ENCODE measurements at places on chromosomes 2 and 18. TPM values are rescaled to one million over a fixed set of nuclear protein-coding genes. Genes with fewer than 3 reads are reported as not detected.

DNA sequence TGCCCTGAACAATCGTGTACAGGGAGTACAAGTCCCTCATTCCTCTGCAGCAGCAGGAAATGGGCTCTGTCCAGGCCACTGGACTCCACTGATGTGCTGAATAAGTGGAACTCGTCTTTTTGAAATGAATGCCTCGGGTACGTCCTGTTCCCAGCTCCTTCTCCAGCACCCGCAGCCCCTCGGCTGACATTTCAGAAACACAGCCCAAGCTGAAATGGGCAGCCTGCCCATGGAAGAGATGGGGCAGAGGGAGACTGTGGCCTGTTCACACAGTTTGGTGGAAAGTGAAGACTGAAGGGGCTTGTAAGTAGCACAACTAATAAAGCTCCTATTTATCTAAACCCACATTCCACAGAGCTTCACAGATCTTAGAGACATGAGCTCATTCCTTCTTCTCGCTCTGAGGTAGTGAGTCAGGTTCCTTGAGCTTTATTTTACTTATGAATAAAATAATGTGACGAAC lies 498.6 kb downstream of the TXNL1 start:
- no peak for DNase-seq

Gene CRYGD
- total RNA-seq, result not detected

- DNase-seq, result no peak
Observed at GRCh38 chr2:10119601-10120157, 2.9 kb upstream of the RRM2 start.

DNA sequence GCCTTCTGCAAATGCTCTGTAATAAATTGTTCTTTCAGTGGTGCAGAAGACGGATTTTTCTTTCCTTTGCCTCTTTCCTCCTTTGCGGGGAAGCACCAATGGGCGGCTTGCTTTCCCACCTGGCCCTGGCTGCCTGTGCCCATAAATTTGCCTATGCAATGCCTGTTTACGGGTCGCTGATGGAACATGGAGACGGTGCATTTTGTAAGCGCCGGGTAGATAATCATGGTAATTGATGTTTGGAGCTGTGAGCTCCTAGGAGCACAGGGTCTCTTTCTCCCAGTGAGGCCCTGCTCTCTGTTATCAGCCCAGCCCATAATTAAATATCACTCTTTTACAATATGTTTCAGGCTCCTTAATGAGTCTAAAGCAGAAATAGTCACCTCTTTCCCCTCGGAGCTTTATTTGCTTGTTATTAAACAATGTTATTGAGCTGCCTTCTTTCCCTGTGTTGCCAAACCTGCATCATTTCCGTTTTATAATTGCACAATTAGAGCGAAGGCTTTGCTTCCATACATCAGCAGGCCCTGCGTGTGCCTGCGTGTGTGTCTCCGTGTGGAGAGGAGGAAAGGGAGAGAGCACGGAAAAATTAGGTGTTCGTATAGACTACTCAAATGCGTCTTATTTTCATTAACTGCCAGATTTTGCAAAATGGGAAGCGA lies 437.4 kb upstream of the POU3F3 start:
- DNase-seq, result no peak

DNA sequence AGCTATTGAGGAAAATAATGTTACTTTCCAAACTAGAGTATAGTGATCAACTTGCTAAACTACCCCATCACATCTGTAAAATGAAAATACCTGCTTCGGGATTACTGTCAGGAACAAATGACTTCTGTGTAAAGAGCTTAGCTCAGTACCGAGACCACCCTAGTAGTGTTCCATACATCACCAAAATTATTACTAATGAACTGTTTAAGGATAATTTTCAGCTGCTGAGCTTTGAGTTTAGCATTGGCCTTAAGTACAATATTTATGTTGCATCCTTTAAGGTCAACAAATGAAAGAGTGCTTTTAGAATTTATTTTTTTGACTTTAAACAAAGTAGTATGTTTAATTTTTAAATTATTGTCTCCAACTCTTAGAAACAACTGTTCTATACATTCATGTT lies 144.1 kb downstream of the LCLAT1 start:
- no peak for DNase-seq

Gene RIT2
- not detected for total RNA-seq

All from SK-MEL-5 (cell line).